ENCODE measurements at places on chromosomes 6 and 20.

DNA sequence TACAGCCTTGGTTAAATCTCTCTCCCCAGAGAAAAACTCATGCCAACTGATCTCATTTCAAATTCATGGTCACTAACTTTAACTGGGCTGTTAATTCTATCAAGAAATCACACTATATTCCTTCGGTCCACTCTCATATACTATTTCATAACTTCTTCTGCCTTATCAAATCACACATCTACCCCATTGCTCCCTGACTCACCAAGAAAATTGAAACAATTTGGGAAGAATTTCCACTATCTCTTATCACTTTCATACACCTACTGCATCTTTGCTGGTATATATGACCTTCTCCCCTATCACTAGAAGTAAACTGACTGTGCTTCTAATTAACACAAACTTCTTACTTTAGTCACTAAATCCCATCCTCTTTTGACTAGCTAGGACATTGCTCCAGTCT, 102.3 kb downstream of the FILIP1 start:
- DNase-seq = no peak

- DNase-seq = no peak
These were observed 25.9 kb upstream of the AGPAT4 start for GRCh38 chr6:161299726-161300125.

- DNase-seq = no peak
These were observed 156.5 kb downstream of the ANKRD60 start for GRCh38 chr20:58071991-58072390.

- no peak for DNase-seq
These were observed 10.7 kb downstream of the MAPK14 start for GRCh38 chr6:36038120-36038876.

GRCh38 chr6:8229915-8230756, 127.8 kb upstream of the EEF1E1 start:
- no peak for DNase-seq
